Fibroblast of upper back skin (primary cell): ENCODE measurements at places on chromosomes 16 and 17.
A peak's percentile ranks its signal among the peaks of the same experiment; 100 is the strongest.

DNA sequence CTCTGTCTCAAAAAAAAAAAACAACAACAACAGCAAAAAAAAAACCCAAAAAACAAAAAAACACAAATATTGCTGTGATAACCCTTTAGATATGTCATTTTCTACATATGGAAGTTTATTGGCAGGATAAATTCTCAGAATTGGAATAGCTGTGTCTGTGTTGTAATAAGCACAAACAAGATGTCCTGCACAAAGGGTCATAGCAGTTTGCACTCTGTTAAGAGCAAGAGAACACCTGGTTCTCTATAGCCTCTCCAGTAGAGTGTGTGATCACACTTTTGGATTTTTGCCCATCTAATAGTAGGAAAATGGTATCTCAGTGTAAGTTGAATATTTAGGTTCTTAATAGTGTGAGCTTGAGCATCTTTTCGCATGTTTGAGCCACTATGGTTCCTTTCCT is 60.4 kb downstream of the USP43 start:
- DNase-seq = no peak

- DNase-seq = no peak
Measured at GRCh38 chr17:69854225-69854780, 220.7 kb upstream of the KCNJ16 start.

DNA sequence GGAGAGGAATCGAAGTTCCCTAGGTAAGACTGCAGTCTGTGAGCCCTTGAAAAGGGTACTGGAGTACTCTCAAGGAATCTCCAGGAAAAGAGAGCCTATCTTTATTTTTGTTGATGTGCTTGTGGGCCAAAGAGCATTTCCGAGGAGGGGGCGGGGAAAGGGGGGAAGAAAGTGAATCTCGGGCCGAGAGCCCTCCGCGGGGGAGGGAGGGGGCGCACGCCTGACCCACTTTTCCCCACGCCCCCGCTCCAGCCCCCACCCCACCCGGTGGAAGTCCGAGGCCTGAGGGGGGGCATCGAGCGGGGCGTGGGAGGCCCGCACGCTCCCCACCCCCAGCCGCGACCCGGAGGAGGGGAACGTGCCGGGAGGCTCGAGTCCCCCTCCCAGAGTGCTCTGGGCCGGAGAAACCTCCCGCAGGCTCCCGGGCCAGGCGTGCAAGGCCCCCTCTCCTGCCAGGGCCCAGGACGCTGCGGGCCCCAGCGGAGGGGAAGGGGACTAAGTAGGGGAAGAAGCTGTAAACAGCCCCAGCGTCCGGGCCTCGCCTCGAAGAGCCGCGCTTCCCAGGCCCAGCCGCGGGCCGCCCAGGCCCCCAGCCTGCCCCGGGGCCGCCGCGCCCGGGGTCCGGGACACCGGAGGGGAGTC is 444 bp downstream of the HELZ start:
- DNase-seq = no peak

DNA sequence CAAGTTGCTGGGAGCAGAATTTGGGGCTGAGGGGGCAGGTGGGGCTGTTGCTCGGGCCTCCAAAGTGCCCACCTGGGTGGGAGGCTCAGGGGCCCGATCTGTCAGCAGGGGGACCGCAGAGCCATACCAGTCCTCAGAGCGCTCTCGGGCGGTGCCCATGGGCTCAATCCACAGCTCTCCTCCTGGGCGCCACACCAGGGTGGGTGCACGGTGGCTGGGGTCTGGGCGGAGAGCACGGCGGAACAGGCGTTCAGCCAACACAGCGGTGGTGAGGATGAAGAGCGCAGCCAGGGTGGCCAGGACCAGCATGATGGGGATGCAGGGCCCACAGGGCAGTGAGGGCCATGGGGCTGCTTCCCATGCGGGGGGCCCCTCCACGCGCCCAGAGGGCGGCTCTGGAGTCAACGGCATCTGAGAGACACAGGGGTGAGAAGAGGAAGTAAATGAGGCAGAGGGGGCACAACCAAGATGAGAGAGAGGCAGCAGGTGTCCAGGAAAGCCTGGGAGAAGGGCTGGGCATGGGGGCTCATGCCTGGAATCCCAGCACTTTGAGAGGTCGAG is 1.2 kb downstream of the C16orf54 start:
- DNase-seq = no peak

DNA sequence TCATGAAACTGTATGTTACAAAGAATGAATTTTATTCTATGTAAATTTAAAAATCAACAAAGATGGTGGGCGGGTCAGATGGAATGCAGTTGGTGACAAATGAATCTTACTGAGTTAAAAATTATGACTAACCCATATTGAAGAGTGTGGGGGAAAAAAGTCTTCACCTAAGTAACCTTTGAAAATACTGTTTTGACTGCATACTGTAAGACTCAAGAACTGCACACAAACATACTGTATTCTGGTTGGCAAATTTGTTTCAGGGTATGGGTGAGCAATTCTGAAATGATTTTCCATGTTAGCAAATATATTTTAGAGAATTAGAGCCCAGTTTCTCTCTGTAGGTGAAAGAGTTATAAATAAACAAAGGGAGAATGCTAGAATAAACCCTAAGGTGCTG is 153.7 kb upstream of the KCNJ18 start:
- DNase-seq = no peak

DNA sequence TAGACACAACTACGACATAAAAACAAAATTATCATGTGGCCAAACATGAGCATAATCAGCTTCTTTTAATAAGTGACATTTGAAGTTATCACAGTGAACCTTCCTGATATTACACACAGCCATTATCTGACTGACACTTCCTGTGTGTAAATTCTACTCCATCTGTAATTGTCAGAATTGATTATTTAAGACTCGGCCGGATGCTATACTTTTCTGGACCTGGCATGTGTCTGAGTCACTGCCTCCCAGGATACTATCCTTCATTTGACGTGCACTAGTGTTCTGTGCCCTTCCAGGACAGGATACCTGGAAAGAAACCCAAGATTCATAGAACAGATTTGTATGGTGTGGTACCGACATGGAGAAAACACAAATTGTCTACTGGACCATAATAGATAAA is 242.0 kb downstream of the HS3ST3A1 start:
- DNase-seq = no peak

DNA sequence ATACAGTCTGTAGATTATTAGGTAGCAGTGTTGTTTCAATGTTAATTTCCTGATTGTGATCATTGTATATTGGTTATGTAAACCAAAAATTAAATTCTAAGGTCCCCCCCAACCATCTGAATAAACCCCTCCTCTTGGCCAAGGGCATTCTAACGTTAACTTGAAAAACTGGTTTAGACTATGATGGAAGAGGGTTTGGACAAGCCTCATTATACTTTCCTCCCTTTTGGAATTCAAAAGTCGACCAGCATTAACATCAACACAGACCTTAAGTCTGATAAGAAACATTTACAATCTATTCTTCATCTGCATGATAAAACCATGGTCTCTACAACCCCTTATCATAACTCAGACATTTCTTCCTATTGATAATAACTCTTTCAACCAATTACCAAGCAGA is 20.6 kb upstream of the KIFC3 start:
- no peak for DNase-seq

DNA sequence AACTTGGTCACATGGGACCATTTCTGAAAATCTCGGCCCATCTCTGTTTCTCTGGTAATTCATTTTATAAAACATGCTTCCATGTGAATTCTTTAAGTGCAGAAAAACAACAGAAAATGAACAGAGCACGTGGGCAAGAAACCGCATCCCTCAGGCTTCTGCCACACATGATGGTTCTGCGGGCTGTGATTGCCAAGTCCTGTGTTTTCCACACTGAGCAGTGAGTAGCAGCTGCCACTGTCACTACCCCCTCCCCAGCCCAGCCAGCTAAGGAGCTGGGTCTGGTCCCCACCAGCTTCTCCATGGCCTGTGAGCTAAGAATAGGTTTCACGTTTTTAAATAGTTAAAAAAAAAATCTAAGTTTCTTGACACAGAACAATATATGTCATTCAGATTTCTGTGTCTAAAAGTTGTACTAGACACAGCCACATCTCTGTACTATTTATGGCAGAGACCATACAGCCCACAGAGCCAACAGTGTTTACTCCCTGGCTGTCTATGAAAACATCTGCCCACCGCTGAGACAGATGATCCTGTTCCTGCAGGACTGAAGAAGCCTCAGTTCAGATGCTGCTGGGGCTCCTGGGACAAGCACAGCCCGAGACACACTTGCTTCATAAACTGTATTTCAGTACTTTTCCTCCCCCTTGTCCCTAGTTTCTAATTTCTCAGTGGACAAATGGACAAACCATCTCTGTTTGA is 41.5 kb downstream of the USP22 start:
- no peak for DNase-seq

- DNase-seq = no peak
Measured at GRCh38 chr16:23290189-23291062, 11.7 kb upstream of the SCNN1B start.

DNA sequence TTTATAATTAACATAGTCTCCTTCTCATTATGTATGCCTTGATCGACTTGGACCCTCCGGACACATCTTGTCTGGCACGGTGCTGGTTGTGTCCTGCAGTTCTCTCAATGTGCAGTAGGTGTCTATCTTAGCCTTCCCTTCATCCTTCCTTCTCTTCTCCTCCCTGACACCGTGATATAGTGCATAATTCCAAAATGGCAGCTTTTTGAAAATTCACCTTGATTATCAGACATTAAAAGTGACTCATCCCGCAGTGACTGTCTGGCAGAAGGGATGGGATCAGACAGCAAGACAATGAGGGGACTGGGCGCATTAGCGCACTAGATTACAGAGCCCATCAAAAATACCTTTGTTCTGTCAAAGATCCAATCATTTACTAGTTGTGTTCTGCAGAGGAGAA is 70.0 kb upstream of the PMFBP1 start:
- DNase-seq = peak; percentile 70

DNA sequence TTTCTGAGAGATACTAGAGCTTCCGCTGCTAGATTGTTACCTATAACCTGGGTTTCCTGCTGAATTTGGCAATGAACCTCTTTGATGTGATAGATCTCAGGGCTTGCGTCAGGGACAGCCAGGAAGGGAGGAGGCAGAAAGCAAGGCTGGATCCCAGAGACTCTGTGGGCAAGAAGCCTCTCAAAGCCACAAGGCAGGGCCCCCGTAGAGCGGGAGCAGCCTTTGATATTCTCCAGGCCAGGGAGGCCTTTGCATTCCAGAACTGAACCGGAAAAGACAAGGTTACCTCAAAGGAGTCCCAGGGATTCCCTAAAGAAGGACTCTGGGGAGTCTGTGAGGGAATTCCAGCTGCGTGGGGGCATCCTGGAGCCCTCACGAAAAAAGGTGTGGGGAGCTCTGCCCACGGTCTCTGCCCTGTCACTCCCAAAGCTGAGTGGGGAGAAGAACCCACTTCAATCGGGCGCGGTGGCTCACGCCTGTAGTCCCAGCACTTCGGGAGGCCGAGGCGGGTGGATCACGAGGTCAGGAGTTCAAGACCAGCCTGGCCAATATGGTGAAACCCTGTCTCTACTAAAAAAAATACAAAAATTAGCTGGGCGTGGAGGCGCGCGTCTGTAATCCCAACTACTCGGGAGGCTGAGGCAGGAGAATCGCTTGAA is 14.3 kb upstream of the SCIMP start:
- DNase-seq = peak; percentile 15

- no peak for DNase-seq
Measured at GRCh38 chr17:4892499-4893221, 6.7 kb upstream of the C17orf107 start.

- DNase-seq = no peak
Measured at GRCh38 chr16:70795296-70795912, 5.6 kb downstream of the VAC14 start.

DNA sequence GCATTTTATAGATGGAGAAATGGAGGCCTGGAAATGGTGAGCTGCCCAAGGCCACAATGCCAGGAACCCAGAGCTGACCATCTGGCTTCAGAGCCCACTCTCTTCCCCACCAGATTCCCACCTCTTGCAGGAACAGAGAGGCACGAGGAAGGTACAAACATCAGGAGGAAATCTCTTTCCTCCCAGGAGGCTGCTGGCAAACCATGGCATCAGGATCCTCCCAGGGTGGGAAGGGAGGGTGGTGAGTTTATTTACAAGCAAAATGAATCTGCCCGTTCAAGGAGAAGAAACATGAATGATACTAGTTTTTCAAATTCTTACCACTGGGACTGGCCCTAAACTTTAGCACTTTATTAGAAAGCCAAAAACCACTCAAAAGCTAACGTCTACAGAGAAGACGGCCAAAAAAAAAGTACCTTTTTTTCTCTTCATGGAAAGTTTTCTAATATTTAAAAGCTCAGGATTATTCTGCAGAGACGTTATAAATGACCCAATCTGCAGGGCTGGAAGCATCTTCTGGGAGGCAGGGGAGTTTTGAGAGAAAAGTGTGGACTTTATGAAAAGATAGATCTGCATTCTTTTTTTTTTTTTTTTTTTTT is 79.1 kb downstream of the NXN start:
- DNase-seq = no peak

DNA sequence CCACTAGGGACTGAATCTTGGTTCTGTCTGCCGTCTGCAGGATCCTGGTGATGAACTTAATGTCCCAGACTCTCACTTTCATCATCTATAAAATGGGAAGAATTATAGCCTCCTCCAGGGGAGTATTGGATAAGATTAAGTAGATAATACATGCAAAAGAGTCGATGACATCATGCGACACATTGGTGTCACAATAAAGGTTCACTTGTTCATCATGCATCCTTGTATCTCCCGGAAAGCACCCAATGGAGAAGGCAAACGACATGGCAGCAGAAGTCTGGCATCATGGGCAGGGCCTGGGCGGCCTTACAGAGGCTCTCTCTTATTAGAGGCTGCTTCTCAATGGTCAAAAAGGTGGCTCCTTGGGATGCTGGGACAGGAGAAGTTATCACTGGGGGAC is 35.1 kb upstream of the CD300E start:
- DNase-seq = no peak

DNA sequence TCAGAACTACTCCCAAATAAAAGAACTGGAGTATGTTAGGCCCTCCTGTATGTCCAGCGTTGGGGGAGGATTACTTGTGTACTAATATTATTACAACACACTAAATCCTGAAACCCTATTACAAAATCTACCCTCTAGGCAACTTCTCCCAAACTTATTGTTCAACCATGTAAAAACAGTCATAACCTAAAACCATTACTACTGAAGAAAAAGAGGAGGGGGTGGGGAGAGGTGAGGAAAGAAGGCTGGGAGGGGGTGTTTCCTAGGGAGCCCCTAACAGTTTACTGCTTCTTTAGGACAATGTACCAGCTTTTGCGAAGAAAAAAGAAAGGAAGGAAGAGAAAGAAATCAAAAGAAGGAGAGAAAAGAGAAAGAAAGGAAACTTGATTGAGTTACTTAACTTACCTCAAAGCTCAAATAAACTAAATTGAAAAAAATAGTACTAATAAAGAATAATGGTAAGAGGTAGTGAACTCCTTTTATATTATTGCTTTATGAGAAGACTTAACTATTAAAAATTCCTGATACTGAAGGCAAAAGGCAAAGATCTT is 2.3 kb downstream of the SALL1 start:
- no peak for DNase-seq
